Dermis microvascular lymphatic vessel endothelial cell (primary cell): ENCODE measurements at places on chromosomes 2 and 18. TPM values are rescaled to one million over a fixed set of nuclear protein-coding genes. Genes with fewer than 3 reads are reported as not detected.

ADCYAP1 gene
- not detected in 2 replicates for total RNA-seq

C18orf54 gene
- 4.2 and 6.9 TPM in 2 replicates for total RNA-seq

RAB27B gene
- total RNA-seq: not detected in 2 replicates

OXER1 gene
- total RNA-seq: not detected in 2 replicates

LBX2 gene
- total RNA-seq: 0.39 and 0.51 TPM in 2 replicates

LGALSL gene
- 2.3 and 3.8 TPM in 2 replicates for total RNA-seq

TTL gene
- 10.0 and 10.1 TPM in 2 replicates for total RNA-seq

CYS1 gene
- total RNA-seq: under 0.01 TPM in 2 replicates

RFTN2 gene
- total RNA-seq: 9.8 and 10.6 TPM in 2 replicates

AGPS gene
- 43.0 and 43.5 TPM in 2 replicates for total RNA-seq

KCNF1 gene
- 3.6 and 8.5 TPM in 2 replicates for total RNA-seq

DNAJC5G gene
- 0.39 and 1.0 TPM in 2 replicates for total RNA-seq

MERTK gene
- total RNA-seq: 14.0 and 22.5 TPM in 2 replicates

SPDYA gene
- 0.13 and 0.26 TPM in 2 replicates for total RNA-seq

C2orf78 gene
- total RNA-seq: not detected in 2 replicates

PRKAG3 gene
- total RNA-seq: not detected in 2 replicates

PLEK gene
- total RNA-seq: under 0.01 and 0.26 TPM in 2 replicates

COPS9 gene
- 117 and 160 TPM in 2 replicates for total RNA-seq

MAPK4 gene
- total RNA-seq: not detected in 2 replicates

TMEM200C gene
- under 0.01 TPM in 1 of 2 replicates, not detected in the other for total RNA-seq

TMEM169 gene
- total RNA-seq: 0.13 TPM in 2 replicates

MC5R gene
- not detected in 2 replicates for total RNA-seq

CDH7 gene
- not detected in 2 replicates for total RNA-seq

YPEL5 gene
- total RNA-seq: 71.2 and 108 TPM in 2 replicates

SLC4A5 gene
- under 0.01 and 0.25 TPM in 2 replicates for total RNA-seq

HOXD9 gene
- total RNA-seq: 16.8 and 18.6 TPM in 2 replicates

LRRTM4 gene
- not detected in 2 replicates for total RNA-seq

MOGAT1 gene
- not detected in 2 replicates for total RNA-seq

CIB4 gene
- not detected in 2 replicates for total RNA-seq

OTOF gene
- total RNA-seq: 20.7 and 20.8 TPM in 2 replicates

AQP4 gene
- total RNA-seq: not detected in 2 replicates

POTEC gene
- not detected in 2 replicates for total RNA-seq

SUMO1 gene
- total RNA-seq: 91.0 and 106 TPM in 2 replicates

TCF23 gene
- total RNA-seq: not detected in 2 replicates

SPP2 gene
- total RNA-seq: not detected in 2 replicates

CTAGE1 gene
- not detected in 2 replicates for total RNA-seq

TEX44 gene
- total RNA-seq: not detected in 2 replicates

DUSP19 gene
- 2.1 and 2.4 TPM in 2 replicates for total RNA-seq

KLHL14 gene
- total RNA-seq: 0.39 and 1.4 TPM in 2 replicates
